ENCODE measurements at places on chromosomes 7 and 10.

DNA sequence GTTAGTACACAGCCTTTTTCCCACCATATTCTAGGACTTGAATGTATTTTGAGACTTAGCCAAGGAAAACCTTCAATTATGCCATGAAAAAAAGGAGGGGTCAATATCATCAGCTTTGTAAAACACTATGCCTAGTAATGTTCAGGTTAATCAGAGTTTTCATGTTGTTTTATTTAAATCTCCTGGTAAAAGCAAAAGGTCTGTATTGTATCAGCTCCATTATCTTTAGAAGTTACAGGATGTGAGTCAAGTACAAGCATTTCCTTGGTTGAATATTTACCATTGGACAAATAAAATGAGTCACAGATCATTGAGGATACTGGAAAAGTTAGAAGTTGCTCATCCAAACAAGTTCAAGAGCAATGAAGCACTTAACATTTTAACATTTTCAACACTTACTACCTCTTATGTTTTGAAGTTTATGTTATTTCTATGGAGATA, 89.9 kb upstream of the CAPZA2 start:
- no peak for DNase-seq

- DNase-seq = no peak
These were observed 81.0 kb downstream of the TMEM270 start for GRCh38 chr7:73941836-73942551.

GRCh38 chr7:80275192-80275605, 140.6 kb downstream of the GNAI1 start:
- no peak for DNase-seq

DNA sequence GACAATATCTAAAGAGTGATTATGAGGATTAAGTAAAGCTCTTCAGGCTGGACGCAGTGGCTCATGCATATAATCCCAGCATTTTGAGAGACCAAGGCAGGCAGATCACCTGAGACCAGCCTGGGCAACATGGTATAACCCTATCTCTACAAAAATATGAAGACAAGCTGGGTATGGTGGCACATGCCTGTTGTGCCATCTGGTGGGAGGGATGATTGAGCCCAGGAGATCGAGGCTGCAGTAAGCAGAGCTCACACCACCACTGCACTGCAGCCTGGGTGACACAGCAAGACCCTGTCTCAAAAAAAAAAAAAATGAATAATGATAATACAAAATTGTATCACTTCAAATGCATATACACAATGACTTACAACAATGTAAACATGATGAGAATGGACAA, 195.6 kb upstream of the AUTS2 start:
- DNase-seq = no peak

DNA sequence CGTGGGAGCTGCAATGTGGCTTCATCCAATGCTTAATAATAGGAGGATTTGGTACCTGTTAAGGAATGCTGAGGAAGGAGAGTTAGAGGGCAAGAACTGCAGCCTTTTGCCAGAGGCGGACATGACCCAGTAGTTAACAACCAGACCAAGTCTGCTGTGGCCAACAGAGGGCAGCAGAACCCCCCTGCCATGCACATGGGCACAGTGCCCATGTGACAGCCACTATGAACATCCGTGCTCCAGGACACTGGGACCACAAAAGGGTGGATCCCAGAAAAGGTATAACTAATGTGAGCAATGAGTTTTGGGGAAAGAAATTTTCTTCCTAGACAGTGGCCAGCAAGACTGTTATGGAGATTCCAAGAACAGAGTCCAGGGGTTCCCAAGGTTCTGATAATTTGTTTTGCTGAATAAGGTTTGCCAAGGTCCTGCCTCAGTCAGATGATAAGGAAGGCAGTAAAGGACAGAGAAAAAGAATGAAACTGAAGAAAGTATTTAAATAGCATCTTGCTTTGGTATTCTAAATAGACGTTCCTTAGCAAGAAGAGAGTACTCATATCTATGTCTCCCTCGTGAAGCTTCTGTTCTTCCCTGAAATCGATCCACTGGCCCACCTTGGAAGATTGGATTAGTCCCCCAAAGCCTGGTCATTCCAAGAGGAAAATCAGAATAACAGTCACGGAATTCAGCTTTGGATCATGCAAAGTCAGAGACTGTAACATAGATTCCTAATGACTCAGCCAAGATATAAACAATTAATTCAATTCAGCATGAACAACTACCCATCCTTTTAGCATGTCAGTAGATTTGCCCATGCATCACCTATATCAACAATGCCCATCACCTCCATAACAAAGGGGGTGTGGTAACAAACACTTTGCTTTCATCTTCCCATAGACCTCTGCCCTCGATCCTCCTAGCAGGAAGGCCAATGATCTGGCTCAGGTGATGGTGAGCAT, 56.0 kb downstream of the LGI1 start:
- no peak for DNase-seq

DNA sequence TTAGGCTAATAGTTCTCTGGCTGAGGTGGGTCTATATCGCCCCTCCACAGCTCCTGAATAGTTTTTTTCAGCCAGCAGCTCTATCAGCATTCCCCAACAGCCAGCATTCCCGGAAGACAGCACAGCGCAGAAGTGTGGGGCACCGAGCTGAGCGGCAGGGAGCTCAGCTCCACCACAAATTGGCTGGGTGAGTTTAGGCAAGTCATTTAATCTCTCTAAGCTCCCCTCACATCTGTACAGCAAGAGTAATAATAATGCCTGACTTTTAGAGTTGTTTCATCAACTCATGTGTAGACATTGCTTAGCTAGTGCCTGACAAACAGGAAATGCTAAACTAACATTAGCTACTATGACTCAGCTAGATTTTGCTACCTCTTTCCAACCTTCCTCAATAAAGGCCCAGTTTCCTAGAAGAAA, 247.9 kb upstream of the PTN start:
- no peak for DNase-seq

- no peak for DNase-seq
These were observed 170.3 kb downstream of the DIP2C start for GRCh38 chr10:519055-519715.

GRCh38 chr10:132273966-132274365, 33.8 kb downstream of the STK32C start:
- no peak for DNase-seq

- no peak for DNase-seq
These were observed 249.8 kb upstream of the DKK1 start for GRCh38 chr10:52064084-52064845.

- peak; percentile 45 for DNase-seq
These were observed 682 bp upstream of the RGS10 start for GRCh38 chr10:119542988-119543813.

GRCh38 chr10:58773341-58773740, 260.7 kb downstream of the BICC1 start:
- no peak for DNase-seq

DNA sequence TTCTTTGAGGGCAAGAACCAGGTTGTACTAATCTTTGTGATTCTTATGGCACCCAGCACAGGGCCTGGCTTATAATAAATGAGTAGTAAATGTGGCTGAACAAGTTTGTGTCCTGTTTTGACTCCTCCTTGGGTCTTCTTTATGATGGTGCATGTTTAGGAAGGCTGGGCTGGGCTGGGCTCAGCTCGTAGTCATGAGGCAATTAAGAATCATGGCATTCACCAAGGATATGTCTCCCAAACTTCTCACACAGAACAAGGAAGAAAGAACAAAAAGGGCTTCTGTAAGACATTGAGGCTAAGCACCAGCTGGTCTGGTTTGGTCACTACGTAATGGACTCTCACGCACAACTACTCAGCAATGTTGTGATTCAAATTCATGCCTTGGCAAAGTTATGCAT, 30.5 kb upstream of the YAE1 start:
- DNase-seq = no peak

DNA sequence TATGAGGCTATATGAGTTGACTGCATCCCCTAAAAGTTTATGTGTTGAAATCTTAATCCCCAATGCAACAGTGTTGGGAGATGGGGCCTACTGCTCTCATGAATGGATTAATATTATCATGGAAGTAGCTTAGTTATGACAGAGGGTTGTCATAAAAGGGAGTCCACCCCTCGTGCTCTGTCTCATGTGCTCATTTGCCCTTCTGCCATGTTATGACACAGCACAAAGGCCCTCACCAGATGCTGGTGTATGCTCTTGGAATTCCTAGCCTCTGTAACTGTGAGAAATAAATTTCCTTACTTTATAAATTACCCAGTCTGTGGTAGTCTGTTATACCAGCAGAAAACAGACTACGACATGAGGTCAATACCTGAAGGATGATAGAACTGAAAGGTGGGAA, 17.6 kb upstream of the PANK1 start:
- no peak for DNase-seq

DNA sequence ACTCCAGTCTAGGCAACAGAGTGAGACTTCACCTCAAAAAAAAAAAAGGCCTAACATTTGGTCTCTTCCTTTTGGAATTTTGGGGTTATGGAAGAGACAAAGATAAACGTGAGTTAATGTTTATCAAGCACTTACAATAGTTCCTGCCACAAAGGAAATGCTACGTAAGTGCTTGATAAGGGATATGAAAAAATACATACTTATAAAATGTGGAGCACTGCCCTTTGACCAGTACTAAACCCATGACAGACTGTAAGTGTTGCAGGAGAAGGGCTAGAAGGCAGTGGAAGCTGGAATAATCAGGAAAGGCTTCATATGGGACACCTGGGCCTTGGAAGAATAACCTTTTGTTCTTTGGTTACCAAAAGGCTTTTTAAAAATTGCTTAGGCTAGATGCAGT, 25.5 kb downstream of the TMEM248 start:
- DNase-seq = no peak

- DNase-seq = no peak
These were observed 5.0 kb downstream of the AVPI1 start for GRCh38 chr10:97682042-97682441.

- DNase-seq = no peak
These were observed 4.7 kb downstream of the PDGFA start for GRCh38 chr7:514651-515598.

- no peak for DNase-seq
These were observed 6.6 kb upstream of the AGFG2 start for GRCh38 chr7:100532165-100533022.
